ENCODE measurements at places on chromosomes 16 and 17.

DNA sequence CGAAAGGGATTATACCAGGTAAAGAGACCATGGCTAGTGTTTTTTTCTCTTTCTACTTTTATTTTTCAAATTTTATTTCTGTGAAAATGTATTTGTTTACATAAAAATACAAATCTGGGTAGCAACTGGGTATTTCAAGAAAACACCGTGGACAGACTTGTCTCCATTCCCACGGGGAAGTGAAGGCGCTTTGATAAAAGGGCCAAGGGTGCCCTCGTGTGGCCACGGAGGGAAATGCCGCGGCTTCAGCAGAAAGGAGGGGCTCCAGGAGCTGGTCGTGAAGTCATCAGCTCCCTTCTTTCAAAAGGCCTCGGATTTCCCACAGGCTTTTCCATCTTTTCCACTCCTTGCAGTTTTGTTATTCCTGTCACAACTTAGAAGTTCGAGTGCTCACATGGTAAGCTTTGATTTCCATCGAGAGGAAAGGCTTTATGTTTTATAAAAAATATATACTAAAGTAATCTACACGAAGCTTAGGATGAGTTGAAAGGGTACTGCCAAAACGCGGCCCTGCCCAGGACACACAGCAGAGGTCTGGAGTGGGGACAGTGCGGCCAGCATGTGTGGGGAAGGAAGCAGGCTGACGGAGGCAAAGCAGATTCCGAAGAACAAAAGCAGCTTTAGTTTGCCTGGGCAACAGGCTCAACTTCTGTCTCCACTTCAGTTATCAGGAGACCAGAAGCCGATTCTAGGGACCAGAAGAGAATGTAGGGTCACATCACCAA lies 15.3 kb upstream of the MNT start:
- DNase-seq, result peak; percentile 87

GRCh38 chr17:18191236-18191667 lies 7.6 kb downstream of the ALKBH5 start:
- DNase-seq, result no peak

- no peak for DNase-seq
Observed at GRCh38 chr16:56357241-56357764, 68.0 kb downstream of the AMFR start.

DNA sequence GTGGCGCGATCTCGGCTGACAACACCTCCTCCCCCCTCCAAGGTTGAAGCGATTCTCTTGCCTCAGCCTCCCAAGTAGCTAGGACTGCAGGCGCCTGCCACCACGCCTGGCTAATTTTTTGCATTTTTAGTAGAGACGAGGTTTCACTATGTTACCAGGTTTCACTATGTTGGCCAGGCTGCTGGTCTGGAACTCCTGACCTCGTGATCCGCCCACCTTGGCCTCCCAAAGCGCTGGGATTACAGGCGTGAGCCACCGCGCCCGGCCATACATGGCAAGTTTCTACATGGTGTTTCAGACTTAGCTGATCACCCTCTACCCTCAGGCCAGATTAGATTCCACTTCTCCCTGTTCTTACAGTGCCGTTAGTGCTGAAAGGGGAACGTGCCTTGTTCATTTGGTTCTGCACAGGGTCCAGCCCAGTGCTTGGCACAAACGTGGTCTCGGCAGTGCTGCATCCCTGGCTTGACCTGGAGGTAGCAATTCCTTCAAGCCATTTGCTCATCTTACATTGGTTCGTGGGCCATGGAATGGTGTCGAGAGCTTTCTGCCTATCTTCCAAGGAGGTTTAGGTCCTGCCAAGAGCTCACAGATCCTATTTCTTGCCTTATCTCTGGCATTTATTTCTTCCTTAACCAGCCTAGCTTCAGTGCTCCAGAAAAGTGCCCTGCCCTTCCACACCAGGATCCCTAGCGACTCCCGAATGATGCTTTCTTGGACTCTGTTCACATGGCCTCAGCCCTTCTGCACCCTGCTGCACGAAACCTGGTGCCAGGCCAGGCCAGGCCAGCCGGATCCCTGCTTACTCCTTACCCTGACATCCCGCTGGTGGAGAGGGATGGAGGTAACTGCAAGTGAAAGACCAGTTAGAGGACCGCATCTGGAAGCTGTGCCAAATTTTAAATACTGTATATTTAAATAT lies 14.8 kb upstream of the AURKB start:
- no peak for DNase-seq

GRCh38 chr17:44043272-44043696 lies 23.2 kb downstream of the LSM12 start:
- no peak for DNase-seq

DNA sequence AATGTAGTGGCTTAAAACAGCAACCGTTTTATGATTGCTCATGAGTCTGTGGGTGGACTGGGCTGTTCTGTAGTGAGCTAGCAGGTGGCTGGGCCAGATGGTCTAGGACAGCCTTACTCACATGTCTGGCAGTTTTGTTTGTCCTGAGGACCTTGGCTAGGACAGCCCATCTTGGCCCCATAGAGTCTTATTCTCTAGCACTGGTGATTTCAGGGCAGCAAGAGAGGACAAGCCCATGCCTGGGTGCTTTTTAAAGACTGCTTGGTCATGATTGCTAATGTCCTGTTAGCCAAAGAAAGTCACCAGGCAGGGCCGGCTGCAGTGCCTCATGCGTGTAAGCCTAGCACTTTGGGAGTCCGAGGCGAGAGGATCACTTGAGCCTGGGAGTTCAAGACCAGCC lies 139.8 kb downstream of the KATNIP start:
- DNase-seq, result no peak

- DNase-seq, result no peak
Observed at GRCh38 chr17:4194796-4195195, 51.8 kb downstream of the CYB5D2 start.

DNA sequence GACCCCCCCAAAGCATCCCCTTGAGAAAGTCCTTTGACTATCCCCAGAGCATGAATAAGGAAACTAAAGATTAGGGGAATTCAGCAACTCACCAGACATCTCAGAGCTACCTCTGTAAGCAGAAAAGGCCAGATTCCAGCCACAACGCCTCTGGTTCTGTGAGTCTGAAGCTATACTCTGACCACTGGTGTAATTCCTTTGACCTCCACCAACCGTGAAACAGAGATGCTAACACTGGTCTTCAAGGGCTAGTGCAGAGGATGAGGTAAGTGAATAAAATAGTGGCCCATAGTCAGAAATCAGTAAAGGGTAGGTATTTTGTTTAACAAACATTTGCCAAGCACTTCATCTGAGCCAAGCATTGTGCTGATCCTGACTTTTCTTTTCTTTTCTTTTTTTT lies 353.4 kb downstream of the NPIPA8 start:
- DNase-seq, result no peak

- DNase-seq, result no peak
Observed at GRCh38 chr17:41060052-41060604, at the start of gene KRTAP2-3. KRTAP2-3 (minus strand) TSS chr17:41060114; CDS start chr17:41060050, 64 bp downstream.

DNA sequence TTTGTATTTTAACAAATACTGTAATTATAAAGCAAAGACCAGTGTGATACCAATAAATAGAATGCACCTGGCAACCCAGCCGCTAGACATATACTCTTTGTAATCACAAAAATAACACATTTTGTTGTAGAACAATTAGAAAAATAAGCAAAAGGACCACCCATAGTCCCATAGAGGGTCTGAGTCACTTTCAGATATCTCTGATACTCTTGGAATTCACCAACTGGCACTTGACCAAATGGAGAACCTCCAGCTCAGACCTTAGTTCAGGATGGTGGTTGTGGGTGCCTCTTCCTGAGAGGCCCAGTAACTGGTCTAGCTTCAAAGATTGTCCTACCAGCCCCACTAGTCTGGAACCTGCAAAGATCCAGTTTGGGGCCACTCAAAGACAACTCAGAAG lies 789 bp upstream of the TERF2 start:
- DNase-seq, result no peak

GRCh38 chr17:37744961-37745800 lies at the start of gene HNF1B:
HNF1B (minus strand) TSS chr17:37745059; CDS start chr17:37744884, 175 bp downstream.
- no peak for DNase-seq

DNA sequence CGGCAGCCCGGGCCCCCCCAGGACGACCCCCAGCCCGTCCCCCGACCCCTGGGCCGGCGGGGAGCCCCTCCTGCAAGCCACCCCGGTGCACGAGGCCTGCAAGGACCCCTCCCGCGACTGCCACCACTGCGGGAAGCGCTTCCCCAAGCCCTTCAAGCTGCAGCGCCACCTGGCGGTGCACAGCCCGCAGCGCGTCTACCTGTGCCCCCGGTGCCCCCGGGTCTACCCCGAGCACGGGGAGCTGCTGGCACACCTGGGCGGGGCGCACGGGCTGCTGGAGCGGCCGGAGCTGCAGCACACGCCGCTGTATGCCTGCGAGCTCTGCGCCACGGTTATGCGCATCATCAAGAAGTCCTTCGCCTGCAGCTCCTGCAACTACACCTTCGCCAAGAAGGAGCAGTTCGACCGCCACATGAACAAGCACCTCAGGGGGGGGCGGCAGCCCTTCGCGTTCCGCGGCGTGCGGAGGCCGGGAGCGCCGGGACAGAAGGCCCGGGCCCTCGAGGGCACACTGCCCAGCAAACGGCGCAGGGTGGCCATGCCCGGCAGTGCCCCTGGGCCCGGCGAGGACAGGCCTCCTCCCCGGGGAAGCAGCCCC lies 15.6 kb upstream of the ZFPM1 start:
- DNase-seq, result peak; percentile 61

GRCh38 chr16:19607616-19608280 lies 52.2 kb downstream of the VPS35L start:
- DNase-seq, result no peak

DNA sequence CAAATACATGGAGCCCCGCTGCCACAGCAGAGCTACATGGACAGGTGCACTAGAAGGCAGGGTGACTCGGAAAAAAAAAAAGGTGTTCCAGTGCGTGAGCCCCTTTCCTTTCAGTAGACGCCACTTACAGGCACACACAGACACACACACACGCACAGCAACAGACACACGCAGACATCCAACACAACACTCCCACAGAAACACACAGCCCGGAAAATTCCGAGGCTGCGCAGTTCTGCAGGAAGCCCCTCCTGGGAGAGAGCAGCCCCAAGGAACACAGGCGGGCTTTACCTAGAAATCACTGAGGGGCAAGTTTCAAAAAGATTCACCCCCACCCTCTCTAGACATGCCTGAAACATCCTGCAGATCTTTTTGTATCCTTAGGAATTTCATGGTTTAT lies 136.0 kb upstream of the WSB1 start:
- DNase-seq, result no peak

DNA sequence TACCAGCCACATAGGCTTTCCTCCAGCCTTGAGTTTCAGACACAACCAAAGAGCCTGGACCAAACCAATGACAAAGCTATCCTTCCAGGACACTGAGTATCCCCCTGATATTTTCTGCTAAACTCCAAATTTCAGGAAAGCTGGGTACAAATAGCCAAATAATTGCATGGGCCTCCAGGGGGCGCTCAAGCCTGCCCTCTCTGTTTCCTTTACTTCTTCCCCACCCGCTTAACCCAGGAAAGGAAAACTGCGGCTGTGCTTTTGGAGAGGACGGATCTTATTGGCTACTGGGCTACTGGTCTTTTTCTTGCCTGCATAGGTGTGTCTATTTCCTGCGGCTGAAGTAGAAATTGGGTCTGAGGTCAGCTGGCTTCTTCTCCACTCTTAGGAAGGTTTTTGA lies 30.1 kb downstream of the GNGT2 start:
- peak; percentile 60 for DNase-seq

GRCh38 chr17:66290101-66290722 lies 12.2 kb upstream of the PRKCA start:
- DNase-seq, result no peak

- no peak for DNase-seq
Observed at GRCh38 chr16:49276646-49277385, 4.8 kb downstream of the CBLN1 start.

DNA sequence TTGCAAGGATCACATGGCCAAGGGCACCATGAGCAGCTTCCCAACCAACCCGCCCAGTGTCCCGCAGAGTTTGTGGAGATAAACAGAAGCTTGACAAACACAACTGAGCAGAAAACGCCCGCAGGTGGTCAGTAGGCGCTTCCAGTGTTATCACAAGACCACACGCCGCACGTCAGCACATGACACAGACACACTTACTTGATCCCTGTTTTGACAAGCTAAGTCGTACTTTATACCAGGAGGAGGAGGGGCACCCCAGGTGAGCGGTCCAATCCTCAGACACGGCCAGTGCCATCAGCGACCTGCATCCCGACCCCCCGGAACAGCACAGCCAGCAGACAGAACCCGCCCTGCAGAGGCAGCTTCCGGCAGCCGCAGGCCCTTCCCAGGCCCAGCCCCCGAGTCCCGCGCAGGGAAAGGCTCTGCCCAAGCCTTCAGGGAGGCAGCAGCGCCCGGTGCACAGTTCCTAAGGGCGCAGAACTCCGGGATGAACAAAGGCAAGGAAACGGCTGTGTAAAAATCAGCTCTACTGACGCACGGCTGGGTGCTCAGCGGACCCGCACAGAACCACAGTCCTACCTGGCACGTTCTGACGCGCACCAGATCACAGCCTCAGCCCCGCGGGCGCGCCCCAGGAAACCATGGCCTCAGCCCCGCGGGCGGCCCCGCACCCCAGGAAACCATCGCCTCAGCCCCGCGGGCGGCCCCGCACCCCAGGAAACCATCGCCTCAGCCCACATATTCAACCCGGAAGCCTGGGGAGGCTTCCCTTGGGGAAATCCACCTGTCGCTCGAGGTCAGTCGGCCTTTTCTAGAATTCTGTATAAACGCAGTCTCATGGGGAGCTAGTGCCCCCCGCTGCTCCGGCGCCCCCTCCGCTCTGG lies 27.8 kb downstream of the AXIN1 start:
- peak; percentile 43 for DNase-seq

- no peak for DNase-seq
Observed at GRCh38 chr17:8237175-8237574, 10.7 kb downstream of the CTC1 start.

GRCh38 chr16:88130681-88131080 lies 179.4 kb downstream of the BANP start:
- DNase-seq, result no peak

DNA sequence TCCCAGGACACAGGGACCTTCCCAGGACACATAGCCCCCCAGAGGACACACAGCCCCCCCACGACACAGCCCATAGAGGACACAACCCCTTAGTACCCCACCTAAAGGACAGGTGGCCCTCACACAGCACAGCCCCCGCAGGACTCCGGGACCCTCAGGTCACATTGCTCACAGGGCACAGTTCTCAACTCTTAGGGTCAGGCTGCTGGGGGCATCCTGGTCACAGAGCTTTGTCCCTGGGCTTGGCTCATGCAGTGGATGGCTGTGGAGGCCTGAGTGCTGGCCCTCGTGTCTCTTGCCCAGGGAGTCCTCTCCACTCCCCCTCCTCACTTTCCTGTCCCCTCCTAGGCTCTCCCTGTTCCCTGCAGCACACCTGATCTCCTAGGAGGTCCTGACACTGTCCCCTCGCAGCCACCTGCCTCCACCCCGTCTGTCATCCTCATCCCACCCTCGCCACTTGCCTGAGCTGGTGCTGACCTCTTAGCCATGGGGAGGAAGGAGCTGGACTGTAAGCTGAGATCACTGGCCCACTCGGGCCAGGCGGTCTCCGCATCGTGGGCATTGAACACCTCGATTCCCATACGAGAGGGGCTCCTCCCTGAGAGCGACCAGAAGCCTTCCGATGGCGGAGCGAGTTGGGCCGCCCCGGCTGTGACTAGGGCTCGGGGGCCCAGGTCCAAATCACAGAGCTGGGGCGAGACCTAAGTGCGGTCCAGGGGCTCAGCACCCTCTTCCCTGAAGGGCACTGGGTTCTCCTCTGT lies 1.4 kb upstream of the WDR45B start:
- no peak for DNase-seq
